ENCODE measurements at places on chromosomes 12 and 14.

DNA sequence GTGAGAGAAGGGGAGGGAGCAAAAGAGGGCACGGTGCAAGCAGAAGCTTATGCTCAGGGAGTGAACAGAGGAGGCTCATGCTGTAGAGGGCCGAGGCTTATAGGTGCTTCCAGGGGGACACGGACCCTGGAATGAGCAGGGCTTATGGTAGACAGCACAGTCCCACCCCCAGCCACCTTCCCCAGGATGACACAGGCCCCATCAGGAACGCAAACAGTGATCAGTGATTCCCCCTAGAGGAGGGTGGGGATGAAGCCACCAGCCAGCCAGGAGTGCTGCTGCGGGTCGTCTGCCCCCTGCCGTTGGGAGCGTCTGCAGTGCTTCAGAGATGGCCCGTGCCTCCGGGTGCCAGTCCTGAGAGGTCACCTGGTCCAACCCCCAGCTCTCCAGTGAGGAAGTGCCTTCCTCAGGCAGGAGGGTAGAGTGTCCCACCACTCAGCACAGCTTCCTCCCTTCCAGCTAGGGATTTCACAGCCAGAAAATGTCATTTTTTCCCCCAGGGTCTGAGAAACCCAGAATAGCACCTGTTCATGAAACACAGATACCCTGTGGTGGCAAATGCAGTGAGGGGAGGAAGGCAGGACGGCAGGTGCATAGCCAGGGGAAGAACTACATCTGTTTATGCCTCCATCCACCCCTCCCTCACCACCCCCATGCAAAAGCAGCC lies 60.7 kb downstream of the SLC6A12 start:
- DNase-seq, result peak; percentile 50

GRCh38 chr14:55899531-55899930 lies 218.7 kb upstream of the PELI2 start:
- no peak for DNase-seq

DNA sequence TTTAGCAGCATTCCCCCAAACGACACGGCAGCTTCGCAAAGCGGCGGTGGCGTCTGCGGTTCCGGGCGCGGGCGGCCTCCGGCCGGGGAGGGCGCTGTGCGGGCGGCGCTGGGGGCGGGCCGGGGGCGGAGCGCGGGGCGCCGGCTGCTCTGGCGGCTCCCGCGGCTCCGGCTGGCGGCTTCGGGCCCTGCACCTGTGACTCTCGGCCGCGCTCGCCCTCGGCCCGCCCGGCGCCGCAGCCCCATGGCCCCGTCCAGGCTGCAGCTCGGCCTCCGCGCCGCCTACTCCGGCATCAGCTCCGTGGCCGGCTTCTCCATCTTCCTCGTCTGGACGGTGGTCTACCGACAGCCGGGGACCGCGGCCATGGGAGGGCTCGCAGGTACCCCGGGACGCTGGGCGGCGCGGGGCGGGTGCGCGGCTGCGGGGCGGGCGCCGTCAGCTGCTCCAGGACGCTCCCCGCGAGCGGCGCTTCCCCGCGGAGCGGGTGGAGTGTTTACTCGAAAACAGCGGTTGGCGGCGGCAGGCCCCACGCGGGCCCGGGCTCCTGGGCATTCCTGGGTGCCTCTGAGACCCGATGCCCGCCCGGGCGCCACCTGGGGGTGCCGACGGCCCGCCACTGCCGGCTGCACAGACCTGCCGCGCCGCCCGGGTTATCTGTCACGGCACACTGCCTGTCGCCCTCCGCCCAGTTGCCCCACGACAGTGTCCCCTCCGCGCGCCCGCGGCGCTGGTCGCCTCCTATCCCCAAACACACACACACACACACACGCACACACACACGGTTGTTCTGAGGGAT lies at the start of gene SLC48A1:
Gene SLC48A1, plus strand, starts transcription at position 177 of the 796 bp plus-strand sequence. Its CDS starts 67 bp downstream, at position 244.
- peak; percentile 57 for DNase-seq

- no peak for DNase-seq
Measured at GRCh38 chr14:25461780-25462179, 411.8 kb upstream of the STXBP6 start.

DNA sequence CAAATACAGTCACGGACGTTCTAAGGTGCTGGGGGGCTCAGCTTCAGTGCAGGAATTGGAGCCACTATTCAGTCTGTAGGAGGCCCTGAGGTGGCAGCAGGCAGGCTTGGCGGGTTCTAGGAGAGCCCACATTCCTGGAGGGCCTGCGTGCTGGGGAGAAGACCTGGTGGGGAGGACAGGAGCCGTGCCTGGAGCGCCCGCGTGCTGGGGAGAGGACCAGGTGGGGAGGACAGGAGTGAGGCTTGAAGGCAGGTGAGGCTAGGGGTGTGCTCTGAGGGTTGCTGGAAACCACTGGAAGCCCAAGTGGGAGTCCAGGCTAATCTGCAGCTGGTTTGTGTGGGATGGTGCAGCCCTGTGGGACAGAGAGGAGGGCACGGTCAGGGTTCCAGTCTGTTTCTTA lies 23.1 kb downstream of the RHOF start:
- no peak for DNase-seq

GRCh38 chr12:62335796-62336195 lies 75.6 kb downstream of the USP15 start:
- DNase-seq, result no peak

GRCh38 chr12:11729008-11729407 lies 79.5 kb downstream of the ETV6 start:
- DNase-seq, result no peak

GRCh38 chr12:45231515-45232145 lies 15.7 kb downstream of the ANO6 start:
- no peak for DNase-seq

DNA sequence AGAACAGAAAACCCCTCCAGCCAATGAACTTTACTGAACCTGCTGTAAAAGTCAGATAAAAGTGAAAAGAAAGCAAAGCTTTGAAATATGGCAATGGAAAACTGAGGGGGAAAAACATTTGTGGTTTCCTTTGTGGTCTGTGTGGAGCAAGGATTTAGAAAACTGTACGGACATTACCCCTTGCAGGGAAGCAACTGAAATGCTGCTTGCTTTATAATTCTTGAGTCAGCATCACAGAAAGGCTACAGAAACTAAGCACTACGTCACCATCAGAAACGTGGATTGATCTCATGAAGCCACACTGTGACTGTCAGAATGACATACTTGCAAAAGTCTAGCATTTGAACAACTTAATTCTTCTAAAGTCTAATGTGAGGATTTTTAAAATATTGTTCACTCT lies 2.4 kb upstream of the KCNC2 start:
- no peak for DNase-seq

DNA sequence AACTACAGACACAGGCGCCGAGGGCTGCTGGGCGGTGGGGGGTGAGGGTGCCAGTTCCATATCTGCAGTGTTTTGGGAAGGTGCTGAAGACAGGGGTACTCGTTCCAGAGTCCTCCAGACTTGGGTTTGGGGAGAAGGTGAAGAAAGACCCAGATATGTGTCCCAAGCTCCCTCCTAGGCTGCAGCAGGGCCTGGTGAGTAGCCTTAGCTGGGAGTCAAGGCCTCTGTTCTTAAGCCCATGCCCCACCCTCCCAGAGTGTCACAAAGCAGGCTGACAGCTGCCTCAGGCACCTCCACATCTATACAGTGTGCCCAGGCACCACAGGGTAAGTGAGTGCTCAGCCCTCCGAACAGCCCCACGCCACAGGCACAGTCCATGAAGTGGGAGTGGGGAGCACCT lies 4.3 kb downstream of the NCKAP5L start:
- DNase-seq, result no peak

GRCh38 chr12:48956279-48957140 lies 777 bp downstream of the ARF3 start:
- DNase-seq, result peak; percentile 89

- no peak for DNase-seq
Measured at GRCh38 chr12:47972895-47973294, 9.5 kb downstream of the TMEM106C start.

- DNase-seq, result no peak
Measured at GRCh38 chr12:79560225-79560889, 130.4 kb downstream of the PAWR start.

GRCh38 chr12:52417740-52418139 lies 11.6 kb upstream of the KRT82 start:
- peak; percentile 66 for DNase-seq

GRCh38 chr14:31505411-31505810 lies 17.6 kb upstream of the GPR33 start:
- no peak for DNase-seq
